Fibroblast of gingiva (primary cell): ENCODE measurements at places on chromosomes 16 and 17.

DNA sequence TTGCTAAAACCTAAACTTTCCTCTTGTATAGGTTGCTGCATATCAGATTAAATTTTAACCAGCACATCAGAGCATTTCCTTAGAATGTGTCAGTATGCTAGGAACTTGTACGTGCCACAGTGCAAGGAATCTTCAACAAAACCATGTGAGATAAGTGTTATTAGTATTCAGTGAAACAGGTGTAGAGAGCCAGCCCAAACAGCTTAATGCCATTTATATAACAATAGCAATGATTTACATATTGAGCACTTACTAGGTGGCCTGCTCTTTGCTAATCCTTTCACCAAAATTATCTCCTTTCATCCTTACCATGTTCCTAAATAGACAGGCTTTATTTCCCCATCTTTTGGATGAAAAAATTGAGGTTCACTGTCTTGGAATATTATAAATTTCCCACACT lies 485.7 kb downstream of the HS3ST4 start:
- DNase-seq: no peak

- DNase-seq: no peak
Measured at GRCh38 chr16:85777583-85778310, 21.6 kb downstream of the EMC8 start.

- DNase-seq: peak; percentile 75
Measured at GRCh38 chr17:78360371-78361224, 721 bp upstream of the SOCS3 start.

- DNase-seq: no peak
Measured at GRCh38 chr16:61596655-61597054, 439.6 kb downstream of the CDH8 start.

DNA sequence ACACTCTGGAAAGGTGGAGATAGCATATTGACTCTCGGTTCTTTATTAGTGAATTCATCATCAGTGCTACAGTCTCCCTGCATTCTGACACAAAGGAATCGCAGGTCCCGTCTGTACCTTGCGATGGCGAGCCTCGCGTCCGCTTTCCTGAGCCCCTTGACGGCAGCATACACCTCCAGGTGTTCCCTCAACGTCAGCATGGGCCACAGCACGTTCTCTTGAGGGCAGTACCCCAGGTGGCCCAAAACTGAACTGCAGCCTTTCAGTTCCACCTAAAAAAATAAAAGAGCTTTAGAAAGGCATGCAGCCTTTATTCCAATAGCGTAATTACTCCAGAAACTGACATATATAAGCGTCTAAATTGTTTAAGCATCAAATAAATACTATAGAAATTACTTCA lies 24.2 kb upstream of the ABCA9 start:
- no peak for DNase-seq

DNA sequence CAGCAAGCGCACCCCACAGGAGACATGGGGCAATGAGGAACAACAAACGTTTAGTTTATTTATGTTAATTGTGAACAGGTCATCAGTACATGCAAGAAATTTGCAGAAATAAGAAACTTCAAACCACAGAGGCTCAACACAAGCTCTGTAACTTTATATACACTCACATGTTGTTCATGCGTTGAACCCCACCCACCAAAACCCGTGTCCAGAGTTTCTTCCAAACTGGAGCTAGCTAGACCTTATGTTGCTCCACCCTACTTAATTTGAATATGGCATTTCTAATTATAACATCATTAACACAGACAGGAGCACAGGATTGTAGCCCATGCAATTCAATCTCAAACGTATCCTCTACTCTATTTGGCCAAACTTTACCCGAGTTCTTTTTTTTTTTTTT lies 192.1 kb downstream of the ZNF18 start:
- no peak for DNase-seq

- DNase-seq: no peak
Measured at GRCh38 chr17:73128496-73128895, 36.0 kb upstream of the SLC39A11 start.

DNA sequence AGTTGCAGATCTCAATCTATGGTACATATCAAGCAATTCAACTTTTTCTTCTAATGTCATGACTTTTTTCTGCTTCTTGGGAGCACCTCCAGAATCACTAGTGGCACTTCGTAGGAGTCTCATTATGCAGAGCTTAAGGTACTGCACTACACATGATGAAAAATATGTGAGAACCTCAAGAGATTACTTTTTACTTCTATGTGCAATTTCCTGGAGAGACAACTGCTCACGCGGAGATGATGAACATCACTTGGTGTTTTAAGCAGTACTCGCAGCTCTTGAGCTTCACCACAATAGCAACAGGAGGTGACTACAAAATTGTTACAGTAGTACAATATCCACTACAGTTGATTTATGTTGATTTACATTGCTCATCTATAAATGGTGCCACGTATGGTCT lies 79.7 kb downstream of the MRTFB start:
- DNase-seq: no peak

GRCh38 chr16:70804734-70805169 lies 3.8 kb upstream of the VAC14 start:
- DNase-seq: no peak

GRCh38 chr17:69043098-69043734 lies 17.5 kb downstream of the ABCA9 start:
- no peak for DNase-seq
